Stimulated activated CD4-positive, alpha-beta T cell treated with anti-CD3 and anti-CD28 coated beads, Interleukin-4, amount 100 ng/mL, for 4 hours (primary cell): ENCODE measurements at places on chromosomes 4 and X.
A peak's percentile ranks its signal among the peaks of the same experiment; 100 is the strongest.

GRCh38 chr4:113541933-113542332, 219.6 kb downstream of the CAMK2D start:
- no peak for DNase-seq

GRCh38 chrX:120145295-120145925, 13.0 kb upstream of the RHOXF2 start:
- DNase-seq, result no peak

DNA sequence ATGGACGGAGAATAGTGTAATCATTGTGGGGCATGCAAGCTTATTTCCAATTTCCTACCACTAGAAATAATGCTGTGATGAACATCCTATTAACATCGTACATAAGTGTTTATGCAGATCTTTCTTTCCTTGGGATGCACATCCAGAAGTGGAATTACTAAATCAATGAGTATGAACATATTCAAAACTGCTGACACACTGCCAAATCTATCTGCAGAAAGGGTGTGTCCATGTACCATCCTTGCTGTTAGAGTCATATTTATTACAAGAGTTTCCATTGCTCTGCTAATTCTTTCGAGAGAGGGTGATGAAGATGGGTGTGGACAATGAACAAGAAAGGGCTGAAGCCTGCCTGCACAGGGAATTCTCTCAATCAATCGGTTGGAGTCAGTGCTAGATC, 82.6 kb downstream of the GPC4 start:
- DNase-seq, result no peak

GRCh38 chr4:90606781-90607180, 479.6 kb downstream of the CCSER1 start:
- DNase-seq, result no peak

DNA sequence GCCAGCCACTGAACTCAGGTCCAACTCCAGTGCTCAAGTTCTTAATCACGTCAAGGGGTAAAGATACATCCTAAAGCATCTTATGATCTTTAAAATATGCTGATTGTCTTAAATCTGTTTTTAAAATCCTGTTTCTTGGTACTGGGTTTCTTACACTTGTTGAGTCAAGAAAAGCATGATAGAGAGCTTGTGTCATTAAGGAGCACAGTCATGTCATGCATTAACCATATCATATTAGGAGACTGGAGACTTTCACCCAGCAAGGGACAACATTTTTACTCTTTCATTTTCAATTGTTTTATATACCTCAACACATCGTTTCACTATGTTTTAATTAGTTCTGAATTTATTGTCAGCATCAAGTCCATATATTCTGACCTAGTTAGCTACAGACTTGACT, 41.5 kb downstream of the BCLAF3 start:
- no peak for DNase-seq

DNA sequence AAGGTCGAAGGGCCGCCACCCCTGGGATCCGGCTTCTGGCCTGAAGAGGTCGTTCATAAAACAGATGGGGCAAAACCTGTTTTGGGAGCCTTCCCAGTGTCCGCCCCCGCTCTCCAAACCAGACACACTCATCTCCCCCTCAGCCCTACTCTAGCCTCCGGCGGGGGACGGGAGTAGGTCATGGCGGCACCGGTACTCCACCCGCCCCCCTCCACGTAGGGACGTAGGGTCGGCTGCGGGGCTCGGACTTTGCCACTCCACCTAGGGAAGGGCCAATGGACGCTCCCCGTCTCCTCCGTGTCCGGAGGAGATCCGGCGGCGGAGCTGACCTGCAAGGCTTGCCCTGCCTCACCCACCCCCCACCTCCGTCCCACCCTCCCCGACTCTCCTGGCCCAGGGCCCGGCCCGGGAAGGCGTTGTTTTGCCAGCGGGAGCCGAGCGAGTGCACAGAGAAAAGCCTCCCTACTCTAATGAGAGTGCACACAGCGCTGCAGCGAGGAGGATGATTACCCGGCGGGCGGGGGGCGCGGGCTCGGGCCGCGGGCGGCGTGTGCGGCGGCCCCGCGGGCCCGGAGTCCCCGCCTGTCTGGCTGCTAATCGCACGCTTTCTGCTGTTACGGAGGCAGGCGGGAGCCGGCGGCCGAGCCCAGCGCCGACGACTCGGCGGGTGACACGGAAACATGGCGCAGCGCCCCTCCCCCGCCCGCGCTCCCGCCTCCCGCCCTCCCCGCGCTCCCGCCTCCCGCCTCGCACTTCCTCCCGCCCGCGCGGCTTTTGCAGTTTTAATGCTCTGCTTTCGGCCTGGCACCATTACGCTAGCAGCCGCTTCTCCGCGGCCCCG, 8.3 kb upstream of the BCOR start:
- peak; percentile 70 for DNase-seq

- no peak for DNase-seq
Observed at GRCh38 chr4:139540632-139541031, 15.4 kb downstream of the SETD7 start.

DNA sequence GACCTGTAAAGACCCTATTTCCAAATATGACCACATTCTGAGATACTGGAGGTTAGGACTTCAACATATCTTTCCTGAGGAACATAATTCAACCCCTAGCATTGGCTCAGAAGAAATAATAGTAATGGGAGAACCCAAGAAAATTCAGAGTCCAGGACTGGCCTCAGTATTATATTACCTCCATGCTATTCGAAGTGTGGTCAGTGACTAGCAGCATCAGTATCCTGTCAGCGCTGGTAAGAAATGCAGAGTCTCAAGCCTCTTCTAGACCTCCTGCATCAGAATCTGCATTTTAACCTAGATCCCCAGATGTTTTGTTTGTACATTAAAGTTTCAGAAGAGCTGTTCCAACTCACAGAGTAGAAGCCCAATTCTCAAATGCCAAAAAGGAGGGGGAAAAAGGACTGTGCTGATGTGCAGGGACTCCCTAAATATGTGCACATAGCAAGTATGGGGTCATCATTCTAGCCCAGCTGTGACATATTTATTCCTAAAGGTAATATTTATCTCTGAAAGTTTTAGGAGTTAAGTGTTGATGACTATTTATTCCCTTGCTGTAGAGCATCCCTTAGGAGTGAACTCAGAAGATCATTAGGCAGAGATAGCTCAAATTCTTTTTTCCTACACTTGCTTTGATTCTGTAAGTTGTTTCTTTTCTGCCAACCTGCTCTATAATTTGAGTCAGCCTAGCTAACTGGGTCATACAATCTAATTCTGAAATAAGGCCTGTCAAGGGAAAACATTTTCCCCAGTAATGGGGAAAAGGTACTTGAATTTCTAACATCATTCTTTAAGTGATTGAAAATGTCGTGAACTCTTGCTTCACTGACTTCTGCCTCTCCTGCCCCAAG, 361.9 kb downstream of the ARHGAP24 start:
- no peak for DNase-seq

- no peak for DNase-seq
Observed at GRCh38 chr4:71777891-71778290, 6.0 kb downstream of the GC start.

GRCh38 chr4:56245547-56246232, 141.6 kb downstream of the AASDH start:
- DNase-seq, result no peak

GRCh38 chr4:94871644-94872305, 114.0 kb downstream of the BMPR1B start:
- no peak for DNase-seq

DNA sequence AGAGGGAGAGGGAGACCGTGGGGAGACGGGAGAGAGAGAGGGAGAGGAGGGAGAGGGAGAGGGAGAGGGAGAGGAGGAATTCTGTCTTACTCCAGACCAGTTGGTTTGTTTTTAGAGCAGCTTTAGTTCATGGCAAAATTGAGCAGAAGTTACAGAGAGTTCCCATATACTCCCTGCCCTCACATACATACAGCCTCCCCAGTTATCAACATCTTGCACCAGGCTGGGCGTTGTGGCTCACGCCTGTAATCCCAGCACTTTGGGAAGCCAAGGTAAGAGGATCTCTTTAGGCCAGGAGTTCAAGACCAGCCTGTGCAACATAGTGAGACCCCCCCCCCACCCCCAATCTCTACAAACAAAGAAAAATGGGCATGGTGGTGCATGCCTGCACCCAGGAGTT, 79.8 kb upstream of the OGT start:
- DNase-seq, result no peak

GRCh38 chrX:20149326-20149725, 7.7 kb upstream of the EIF1AX start:
- DNase-seq, result no peak

DNA sequence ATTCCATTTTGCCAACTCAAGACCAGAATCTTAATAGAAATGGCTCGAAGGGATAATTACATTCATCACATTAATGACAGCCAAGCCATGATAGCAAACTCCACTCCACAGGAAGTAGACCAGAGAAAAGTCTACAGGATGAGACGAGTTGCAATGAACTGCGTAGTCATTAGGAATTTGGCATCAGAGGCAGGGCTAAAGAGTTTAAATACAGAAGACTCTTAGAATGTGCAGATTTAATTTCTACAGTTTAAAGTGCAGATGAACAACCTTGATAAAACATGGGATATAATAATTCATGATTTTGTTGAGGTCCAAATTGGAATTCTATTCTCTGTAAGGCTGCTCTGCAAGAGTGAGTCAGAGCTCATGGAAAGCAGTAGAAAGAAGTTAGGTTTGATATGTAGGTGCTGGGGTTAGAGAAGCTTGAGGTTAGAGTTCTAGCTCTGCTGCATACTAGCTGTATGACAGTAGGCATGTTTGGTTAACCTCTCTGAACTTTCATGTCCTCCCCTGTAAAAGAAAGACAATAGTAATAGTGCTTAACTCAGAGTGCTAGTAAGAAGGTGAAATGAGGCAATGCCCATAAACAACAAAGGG, 32.2 kb downstream of the LNX1 start:
- DNase-seq, result no peak

DNA sequence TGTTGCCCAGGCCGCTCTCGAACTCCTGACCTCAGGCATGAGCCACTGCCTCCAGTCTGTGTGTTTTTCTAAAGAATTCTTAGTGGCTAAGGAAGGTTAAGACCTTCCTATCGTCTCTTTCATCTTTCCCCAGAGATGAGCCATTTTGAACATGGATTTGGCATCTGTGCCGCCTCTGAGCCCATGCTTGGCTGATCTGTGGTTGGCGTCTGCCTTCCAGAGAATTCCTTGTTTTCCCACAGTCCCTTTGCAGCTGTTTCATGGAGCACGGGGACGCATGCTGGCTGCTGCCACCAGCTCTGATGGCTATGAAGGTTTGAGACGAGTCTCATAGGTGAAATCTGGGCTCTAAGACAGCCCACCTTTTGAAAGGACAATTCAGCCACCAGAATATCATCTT, 60.4 kb downstream of the SHROOM2 start:
- DNase-seq, result no peak

- DNase-seq, result no peak
Observed at GRCh38 chr4:121998024-121998423, 46.2 kb upstream of the TRPC3 start.

DNA sequence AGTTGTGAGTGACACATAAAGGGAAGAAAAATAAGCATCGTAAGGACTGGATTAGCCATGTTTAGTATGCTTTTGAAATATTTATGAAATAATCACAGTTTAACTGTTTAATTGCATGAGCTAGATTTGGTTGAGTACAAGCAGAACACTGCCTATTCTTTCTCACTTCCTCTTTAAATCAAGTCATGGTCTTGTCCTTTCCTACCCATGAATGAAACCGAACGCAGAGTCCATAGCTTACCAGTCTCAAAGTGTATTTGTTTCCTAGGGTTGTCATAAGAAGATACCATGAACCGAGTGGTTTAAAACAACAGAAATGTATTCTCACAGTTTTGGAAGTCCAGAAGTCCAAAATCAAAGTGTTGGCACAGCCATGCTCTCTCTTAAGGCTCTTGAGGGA, 684.0 kb upstream of the MAGEB2 start:
- no peak for DNase-seq

GRCh38 chrX:48460606-48461005, 9.5 kb downstream of the SLC38A5 start:
- DNase-seq, result no peak

- DNase-seq, result no peak
Observed at GRCh38 chr4:106268786-106269185, 47.2 kb downstream of the TBCK start.

GRCh38 chrX:143027275-143027674, 1.5 kb downstream of the SPANXN4 start:
- DNase-seq, result no peak
